ENCODE measurements at places on chromosomes 6 and 20.

DNA sequence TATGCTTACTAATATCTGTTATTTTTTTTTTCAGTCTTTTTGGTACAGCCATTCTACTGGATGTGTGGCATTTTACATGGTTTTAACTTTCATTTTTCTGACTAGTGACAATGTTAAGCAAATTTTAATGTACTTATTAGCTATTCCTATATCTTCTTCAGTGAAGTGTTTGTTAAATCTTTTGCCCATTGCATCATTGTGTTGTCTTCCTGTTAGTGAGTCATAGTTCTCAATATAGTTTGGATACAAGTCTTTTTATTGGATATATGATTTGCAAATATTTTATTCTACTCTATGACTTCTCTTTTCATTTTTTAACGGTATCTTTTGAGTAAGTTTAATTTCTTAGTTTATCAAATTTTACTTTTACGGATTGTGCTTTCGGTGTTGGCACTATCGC, 519.4 kb downstream of the CDKAL1 start:
- DNase-seq: no peak

GRCh38 chr20:58227391-58228102, 906 bp downstream of the ANKRD60 start:
- DNase-seq: no peak

GRCh38 chr6:39061182-39061581, 12.6 kb downstream of the GLP1R start:
- DNase-seq: no peak

DNA sequence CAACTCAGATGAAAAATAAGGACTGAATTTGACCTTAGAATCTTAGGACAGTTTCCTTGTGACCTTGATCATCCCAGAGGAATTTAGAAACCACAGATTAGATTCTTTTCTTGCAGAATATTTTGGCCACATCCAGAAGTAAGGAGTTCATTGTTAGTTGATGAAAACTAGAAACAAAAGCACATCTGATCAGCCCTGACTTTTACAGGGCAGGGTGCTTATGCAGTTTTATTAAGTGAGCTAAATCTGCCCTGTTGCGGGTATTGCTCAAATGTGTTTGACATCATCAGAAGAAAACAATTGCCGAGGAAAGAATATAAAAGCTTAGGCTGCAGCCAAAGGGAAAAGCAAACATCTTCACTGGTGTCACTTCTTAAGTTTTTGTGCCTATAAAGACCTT, 100.8 kb downstream of the MTFR2 start:
- no peak for DNase-seq

DNA sequence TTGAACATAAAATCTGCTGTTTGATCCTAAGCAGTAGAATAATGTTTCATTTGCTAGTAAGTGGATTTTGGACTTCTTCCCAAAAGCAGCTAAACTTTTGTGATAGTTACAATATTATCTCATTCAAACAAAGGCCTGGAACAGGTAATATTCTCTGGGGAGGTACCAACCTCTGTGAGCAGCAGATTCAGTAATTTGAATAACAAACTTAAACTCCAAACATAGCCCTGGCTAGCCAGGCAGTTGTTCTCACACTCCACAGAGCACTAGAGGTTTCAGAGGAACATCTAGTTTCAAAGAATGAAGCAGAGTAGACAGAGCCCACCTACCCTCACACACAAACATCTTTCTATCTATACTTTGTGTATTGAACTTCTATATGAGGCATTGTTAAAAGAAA, 40.9 kb downstream of the LGSN start:
- no peak for DNase-seq

- no peak for DNase-seq
Observed at GRCh38 chr20:34089655-34090345, 22.2 kb downstream of the EIF2S2 start.

DNA sequence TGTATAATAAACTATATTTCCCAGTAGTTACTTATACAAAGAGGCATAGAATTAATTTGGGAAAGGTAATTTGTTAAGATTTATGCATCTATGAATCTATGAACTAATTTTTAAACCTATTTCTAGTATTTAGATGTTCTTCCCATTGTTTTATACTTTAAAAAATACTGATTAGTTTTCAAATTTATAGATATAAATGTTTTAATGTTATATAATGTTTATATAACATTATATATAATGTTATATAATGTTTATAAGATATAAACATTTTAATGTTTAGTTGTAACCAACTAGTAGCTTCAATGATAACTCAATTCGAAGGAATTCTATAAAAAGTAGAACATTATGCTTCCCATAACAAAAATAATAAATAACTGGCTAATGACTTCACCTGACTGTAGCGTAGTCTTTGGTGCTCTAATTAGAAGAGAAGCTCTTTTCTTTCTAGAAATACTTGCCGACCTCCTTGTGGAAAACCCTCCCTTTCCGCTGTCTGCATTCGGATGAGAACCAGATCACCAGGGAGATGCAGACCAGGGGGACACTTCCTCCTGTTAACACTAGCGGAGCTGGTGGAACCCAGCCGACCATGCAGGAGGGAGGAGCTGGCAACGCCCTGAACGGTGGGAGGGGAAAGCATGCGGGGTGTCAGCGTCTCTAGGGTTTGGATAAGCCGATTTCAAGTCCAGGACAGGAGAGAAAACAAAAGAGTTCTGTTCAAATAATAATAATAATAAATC, 158.4 kb downstream of the OR2B2 start:
- peak; percentile 80 for DNase-seq

DNA sequence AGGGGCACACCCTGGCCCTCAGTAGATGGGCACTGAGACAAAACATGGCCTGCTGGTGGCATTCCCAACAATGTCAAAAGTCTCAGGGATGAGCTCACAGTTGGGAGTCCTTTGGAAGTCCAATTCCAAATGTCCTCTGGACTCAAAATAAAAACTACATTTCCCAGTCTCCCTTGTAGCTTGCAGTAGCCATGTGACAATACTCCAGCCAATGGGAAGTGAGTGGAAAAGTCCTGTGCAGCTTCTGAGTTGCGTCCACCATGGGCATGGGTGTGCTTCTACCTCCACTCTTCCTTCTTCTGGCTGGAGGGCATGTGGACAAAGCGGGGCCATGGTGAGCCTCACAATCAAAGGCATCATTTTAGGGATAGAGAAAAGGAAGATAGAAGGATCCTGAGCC, 5.8 kb upstream of the ADAM33 start:
- no peak for DNase-seq

GRCh38 chr6:131281471-131282270, 146.4 kb downstream of the AKAP7 start:
- DNase-seq: no peak

GRCh38 chr6:5028921-5029320, 25.1 kb upstream of the RPP40 start:
- DNase-seq: no peak

Measured in foreskin keratinocyte (primary cell).